ENCODE measurements at places on chromosomes 1 and 21.

GRCh38 chr1:209862391-209863356 lies 34.9 kb downstream of the UTP25 start:
- DNase-seq, result no peak

- no peak for DNase-seq
Measured at GRCh38 chr1:230157420-230158390, 90.7 kb downstream of the GALNT2 start.

DNA sequence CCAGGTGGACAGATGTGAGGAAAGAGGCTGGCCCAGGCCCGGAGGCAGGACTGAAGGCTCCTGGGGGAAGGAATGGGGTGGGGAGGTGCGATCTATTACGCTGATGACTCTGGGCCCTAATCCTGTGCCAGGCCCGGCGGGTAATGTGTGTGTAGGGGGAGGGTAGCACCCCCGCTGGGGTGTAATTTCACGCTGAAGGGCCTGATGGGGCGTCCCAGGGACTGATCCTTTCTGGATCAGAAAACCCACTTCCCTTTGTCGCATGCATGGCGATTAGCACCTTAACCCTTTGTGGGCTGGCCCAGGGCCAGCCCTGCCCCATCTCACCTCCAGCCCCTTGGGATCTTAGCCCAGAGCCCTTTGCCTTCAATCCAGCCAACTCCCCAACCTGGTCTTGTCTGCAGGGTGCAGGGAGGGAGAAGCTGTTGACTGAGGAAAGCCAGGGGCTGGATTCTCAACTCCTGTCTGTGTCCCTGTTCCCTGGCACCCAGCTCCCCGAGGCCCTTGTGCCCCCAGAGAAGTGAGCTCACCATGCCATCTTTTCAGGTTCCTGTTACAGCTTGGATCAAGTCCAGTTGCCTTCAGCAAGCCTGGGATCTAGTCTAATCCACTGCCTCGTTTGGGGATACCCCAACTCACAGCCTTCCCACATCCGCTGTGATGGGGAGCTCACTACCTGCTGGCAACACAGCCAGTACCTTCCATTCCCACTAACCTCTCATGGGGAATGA lies 26.0 kb downstream of the KNCN start:
- DNase-seq, result no peak

DNA sequence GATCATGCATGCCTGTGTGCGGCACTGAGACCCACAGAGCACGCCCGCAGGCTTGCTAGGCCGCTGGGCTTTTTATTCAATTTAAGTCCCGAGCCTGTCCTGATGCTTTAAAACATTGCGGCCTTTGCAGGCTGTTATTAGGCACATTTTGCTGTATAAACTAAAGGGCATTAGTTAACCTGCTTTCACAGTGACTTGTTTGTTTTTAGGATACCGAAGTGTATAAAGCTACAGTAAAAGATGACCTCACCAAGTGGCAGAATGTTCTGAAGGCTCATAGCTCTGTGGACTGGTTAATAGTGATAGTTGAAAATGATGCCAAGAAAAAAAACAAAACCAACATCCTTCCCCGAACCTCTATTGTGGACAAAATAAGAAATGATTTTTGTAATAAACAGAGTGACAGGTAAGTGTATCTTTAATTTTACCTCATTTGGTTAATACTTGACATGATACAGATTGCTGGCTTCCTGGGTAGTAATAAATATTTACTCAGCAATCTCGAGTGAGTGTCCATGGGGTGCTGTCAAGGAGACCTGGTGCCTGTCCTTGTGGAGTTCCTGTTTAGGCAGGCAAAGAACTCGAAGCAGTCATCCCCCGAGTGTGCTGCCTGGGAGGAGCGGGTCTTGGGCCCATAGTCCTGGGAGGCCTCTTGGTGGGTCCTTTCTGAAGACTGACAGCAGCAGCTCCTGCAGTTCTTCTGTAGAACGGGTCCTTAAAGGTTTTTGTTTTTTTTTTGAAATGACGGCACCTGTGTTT lies 40.1 kb downstream of the TRAPPC10 start:
- DNase-seq, result no peak

DNA sequence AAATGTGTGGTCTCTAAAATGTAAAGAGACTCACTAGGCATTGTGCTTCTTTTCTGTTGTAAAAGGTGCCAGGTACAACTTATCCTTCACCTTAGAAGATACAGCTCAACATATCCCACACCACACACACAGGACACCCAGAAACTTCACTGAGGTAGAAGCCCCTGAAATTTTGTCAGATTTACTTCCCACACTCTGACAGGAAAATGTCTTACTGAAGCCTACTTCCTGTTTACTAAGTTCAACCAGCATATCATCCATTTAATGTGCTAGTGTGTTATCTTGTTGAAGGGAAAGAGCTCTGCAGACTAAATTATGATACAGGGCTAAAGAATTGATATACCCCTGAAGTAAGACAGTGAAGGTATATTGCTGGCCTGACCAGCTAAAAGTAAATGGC lies 39.9 kb upstream of the INSL5 start:
- no peak for DNase-seq

- DNase-seq, result no peak
Measured at GRCh38 chr1:99917214-99917613, 52.6 kb upstream of the SLC35A3 start.

GRCh38 chr1:37765916-37766664 lies 1.2 kb upstream of the EPHA10 start:
- no peak for DNase-seq

DNA sequence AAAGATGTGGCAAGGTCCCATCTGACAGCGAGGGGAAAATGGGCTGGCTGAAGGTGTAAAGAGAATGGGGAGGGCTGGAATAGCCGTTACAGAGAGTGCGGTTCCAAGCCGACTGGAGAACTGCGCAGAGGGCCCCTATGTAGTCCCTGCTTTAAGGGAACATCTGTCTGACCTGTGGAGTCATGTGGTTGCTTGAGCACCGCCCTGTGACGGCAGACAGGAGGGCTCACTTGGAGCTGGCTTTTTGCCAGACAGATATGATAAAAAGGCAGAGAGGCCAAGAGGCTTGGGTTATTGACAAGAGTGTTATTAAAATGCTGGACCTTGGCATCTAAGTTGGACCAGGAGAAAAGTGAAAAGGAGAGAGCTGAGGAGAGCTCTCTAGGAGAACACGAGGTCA lies 5.9 kb upstream of the PTPRF start:
- no peak for DNase-seq

GRCh38 chr1:71908871-71909390 lies 373.4 kb downstream of the NEGR1 start:
- no peak for DNase-seq

- no peak for DNase-seq
Measured at GRCh38 chr1:8448911-8449661, 131.2 kb downstream of the SLC45A1 start.

- DNase-seq, result no peak
Measured at GRCh38 chr1:53081384-53082066, 19.5 kb downstream of the PODN start.

- no peak for DNase-seq
Measured at GRCh38 chr1:87872692-87873091, 544.0 kb downstream of the LMO4 start.

DNA sequence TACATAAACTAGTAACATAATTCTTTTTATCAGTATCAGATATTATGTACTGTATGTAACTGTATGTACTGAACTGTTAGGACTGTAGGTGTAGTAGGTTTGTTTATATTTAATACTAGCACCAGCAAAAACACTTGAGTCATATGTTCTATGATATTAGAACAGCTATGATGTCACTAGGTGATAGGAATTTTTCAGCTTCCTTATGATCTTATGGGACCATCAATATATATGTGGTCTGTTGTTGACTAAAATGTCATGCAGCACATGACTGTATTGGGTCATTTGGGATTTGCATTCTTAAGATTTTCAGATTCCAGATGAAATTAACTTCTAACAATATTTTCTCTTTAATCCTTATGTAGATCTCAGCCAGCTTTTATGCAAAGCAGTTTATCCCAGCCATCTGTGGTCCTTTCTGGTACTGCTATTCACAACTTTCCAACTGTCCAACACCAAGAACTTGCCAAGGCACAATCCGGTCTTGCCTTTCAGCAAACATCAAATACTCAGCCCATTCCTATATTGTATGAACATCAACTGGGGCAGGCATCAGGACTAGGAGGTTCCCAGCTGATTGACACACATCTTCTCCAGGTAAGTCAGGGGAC lies 38.3 kb upstream of the MYOCOS start:
- no peak for DNase-seq

- DNase-seq, result no peak
Measured at GRCh38 chr1:81974222-81974841, 173.6 kb downstream of the ADGRL2 start.
